GM03348 (cell line): ENCODE measurements at places on chromosomes 13 and 19.

GRCh38 chr13:70430256-70430655 lies 322.0 kb upstream of the KLHL1 start:
- DNase-seq, result no peak

DNA sequence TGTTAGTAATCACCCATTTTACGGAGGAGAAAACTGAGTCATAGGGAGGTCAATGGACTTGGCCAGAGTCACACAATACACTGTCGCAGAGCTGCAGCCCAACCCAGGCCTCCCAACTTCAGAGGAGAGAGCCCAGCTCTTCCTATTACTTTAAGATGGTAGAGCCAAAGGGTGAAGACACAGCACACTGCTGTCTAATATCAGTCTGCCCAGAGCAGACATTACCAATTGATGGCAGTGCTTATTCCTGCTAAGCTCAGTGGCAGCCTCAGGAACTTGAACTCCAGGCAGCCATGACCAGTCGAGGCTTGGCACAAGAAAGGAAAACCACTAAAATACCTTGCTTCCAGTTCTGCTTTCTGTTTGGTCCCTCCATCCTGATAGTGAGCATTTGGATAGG lies 18.4 kb downstream of the TMEM150B start:
- no peak for DNase-seq

- DNase-seq, result peak; percentile 33
Measured at GRCh38 chr13:109968876-109969577, 182.6 kb upstream of the IRS2 start.

- peak; percentile 88 for DNase-seq
Measured at GRCh38 chr19:32373585-32374295, 28.3 kb downstream of the ZNF507 start.

DNA sequence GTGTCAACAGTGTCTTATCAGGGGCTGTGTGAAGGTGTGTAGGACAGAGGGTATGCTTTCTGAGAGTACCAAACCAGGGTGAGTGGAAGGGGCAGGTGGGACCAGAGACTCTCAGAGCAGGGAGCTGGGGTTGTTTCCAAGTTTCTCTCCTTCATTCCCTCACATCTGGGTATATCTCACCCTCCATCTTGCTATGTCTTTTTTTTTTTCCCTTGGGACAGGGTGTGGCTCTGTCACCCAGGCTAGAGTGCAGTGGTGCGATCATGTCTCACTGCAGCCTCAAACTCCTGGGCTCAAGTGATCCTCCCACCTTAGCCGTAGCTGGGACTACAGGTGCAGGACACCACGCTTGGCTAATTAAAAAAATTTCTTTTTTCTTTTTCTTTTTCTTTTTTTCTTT lies 10.6 kb downstream of the DAND5 start:
- DNase-seq, result no peak

GRCh38 chr13:113151745-113152690 lies 6.4 kb upstream of the PROZ start:
- DNase-seq, result peak; percentile 67

GRCh38 chr19:29587059-29587458 lies 19.0 kb upstream of the POP4 start:
- DNase-seq, result no peak
